Right cardiac atrium (tissue), 5 donors: ENCODE measurements at places on chromosomes 16 and 17. TPM values are rescaled to one million over a fixed set of nuclear protein-coding genes. Genes with fewer than 3 reads are reported as not detected.

GRCh38 chr17:43766413-43767052, 7.9 kb upstream of the SOST start:
- DNase-seq, result peak; percentile 78

GRCh38 chr16:247027-247426, 12.4 kb downstream of the FAM234A start:
- peak; percentile 2 for DNase-seq

DNA sequence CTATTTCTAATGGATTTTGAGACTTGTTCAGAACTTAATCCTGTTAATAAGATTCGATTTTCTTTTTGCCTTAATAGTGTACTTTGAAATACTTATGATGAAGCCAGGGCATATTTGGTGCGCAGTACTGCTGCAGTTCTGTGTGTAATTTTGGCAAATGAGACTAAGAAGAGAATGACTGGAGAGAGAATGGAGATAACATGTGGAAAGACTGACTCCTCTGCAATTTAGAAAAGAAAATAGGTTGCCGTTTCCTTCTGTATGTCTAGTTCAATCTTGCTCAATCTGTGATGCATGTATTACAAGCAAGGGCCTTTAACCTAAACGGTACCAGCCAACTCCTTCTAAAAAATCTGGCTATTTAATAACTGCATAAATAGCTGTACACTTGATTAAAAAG, 285.1 kb upstream of the CDH11 start:
- no peak for DNase-seq

- no peak for DNase-seq
Measured at GRCh38 chr17:51362811-51363585, 102.7 kb downstream of the UTP18 start.

GRCh38 chr16:3471518-3472176, 23.6 kb downstream of the C16orf90 start:
- no peak for DNase-seq

DNA sequence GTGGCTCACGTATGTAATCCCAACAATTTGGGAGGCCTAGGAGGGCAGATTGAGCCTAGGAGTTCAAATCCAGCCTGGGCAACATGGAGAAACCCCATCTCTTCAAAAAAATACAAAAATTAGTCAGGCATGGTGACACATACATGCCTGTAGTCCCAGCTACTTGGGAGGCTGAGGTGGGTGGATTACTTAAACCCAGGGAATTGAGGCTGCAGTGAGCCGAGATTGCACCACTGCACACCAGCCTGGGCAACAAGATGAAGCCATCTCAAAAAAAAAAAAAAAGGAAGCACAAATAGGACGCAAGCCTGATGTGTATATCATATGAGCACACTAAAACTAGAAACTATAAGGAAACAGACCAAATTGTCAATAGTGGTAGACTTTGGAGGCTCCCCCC, 17.1 kb upstream of the FLCN start:
- DNase-seq, result no peak

DNA sequence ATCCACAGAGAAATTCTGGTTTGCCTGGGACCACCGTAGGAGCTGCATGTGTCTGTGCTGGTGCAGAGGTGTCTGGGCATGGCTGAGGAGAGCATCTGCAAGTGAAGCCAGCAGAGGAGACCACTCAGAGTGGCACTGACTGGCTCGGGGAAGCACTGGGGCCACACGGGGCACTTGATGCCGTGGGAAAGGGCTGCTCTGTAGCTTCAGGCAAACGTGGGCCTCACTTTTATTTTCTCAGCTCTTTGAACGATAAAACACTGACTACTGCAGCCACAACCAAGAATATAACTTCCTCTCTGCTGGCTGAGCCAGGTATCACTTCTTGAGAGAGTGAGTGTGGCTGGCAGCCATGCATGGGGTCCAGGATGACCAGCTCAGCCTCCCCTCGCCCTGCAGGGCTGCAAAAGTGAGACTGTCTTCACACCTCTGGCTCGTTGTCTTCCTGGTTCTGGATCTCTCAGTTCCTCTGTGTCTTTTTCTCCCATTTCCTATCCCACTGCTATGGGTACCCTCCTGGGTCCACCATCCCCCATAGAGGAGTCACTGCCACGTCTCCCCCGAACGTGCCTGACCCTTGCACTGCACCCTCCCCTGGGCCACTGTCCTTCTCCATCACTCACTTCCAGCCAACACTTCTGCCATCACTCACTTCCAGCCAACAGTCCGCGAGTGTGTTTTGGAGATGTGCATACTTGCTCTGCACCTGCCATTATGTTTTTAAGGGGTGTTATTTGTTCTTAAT, 201.4 kb upstream of the CHMP6 start:
- DNase-seq, result no peak

DNA sequence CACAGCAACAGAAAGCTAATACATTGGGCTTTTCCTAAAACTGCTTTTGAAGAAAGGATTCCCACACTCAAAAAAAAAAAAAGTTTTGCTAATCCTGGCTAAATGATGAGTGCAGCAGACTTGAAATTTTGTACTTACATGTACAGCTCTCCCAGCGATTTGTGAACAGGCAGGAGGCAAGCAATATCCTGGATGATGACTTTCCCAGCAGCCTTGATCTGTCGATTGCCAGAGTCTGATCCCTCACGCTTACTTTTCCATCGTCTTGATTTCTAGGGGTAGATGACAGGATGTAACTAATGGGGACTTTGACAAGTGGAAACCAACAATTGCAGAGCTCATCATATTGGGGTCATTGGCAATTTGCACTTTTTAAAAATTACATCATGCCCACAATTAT, 91.4 kb downstream of the WDR59 start:
- no peak for DNase-seq

GRCh38 chr17:44389281-44389680, at the start of gene ITGA2B:
Gene ITGA2B (minus strand): TSS chr17:44389649. CDS start chr17:44389473, 176 bp downstream.
- DNase-seq, result no peak

TP53TG3B gene
- polyA plus RNA-seq, result not detected

FOXN1 gene
- polyA plus RNA-seq, result not detected

CCDC200 gene
- 0.16 TPM for polyA plus RNA-seq
